ENCODE measurements at places on chromosomes 11 and 22.

DNA sequence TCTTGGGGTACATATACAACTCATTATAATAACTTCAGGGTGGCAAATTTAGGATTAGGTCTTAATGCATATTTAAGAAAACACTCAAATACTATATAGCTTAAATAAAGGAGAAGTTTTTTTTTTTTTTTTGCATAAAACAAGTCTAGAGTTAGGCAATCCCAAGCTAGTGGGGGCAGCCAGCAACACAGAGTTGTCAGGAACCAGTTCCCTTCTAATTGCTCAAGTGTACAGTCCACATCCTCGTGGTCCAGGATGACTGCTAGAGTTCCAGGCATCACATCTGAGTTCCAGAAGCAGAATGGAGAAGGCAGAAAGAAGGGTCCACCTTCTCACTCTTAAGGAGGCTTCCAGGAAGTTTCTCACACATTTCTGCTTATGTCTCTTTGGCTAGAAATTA is 261.9 kb upstream of the PLET1 start:
- DNase-seq, result no peak

DNA sequence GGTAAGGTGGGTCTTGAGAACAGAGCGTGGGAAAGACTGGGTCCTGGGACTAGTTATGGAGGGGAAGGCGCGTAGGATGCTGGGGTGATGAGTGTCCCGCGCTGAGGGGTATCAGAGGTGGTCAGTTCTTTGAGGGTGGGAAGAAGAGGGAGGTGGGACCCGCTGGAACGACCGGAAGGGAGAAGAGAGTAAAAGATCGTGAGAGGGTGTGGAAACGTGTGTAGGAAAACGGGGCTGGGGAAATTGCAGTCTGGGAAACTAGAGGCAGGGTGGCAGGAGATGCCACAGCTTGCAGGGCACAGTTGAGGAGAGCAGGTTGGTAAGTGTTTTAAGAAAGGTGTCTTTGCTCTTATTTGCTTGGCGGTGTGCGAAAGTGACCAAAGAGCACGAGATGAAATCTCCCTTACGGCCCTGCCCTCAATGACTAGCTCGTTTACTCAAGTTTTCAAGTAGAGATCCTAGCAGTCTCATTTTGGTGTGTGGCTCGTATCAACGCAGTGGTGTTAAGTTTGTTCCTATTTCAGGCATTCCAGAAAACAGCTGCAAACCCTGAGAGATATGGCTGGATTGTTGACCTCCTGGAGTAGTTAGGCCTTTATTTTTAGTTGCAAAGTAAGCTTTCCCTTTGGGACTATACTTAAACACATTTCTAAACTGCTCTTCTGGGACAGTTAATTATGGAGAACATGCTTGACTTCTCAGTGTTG is 615 bp downstream of the STT3A start:
- peak; percentile 39 for DNase-seq

DNA sequence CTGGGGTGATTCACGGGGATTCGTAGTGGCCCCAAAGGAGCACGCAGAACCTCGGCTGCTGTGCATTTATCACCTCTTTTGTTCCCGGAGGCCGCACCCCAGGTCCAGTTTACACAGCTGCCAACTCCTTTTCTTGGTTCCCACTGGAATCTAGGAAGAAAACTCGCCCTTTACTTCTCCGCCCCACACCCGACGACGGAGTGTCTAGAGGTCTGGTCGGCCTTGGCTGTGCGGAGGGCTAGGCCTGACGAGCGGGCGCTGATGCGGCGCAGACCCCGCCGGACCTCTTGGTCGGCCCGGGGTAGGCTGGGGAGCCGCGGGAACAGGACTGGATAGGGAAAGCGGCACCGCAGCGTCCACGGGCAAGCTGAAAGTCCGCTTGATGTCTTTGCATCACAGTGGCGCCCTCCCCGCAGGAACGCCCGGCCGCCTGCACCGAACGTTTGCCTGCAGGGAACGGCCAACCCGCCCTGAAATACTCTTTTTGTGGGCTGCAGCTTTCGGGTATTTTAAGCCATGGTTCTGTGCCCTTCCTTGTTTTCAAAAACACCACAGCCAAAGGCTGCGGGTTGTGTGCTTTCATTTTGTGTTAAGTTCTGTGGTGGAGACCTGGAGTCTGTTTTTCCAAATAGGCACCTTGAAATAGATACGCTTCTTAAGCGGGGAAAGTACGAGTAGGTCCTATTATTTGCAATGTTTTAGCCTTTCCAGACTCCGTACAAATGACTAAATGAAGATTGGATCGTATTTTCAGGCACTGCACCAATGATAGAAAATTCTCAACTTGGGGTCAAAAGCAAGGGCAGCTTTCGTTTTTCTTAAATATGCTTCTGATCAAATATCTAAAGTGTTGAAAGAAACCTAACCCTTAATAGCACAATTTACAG is 829 bp upstream of the ZBED5 start:
- no peak for DNase-seq

GRCh38 chr11:8671193-8671612 is 11.3 kb downstream of the TRIM66 start:
- DNase-seq, result no peak

DNA sequence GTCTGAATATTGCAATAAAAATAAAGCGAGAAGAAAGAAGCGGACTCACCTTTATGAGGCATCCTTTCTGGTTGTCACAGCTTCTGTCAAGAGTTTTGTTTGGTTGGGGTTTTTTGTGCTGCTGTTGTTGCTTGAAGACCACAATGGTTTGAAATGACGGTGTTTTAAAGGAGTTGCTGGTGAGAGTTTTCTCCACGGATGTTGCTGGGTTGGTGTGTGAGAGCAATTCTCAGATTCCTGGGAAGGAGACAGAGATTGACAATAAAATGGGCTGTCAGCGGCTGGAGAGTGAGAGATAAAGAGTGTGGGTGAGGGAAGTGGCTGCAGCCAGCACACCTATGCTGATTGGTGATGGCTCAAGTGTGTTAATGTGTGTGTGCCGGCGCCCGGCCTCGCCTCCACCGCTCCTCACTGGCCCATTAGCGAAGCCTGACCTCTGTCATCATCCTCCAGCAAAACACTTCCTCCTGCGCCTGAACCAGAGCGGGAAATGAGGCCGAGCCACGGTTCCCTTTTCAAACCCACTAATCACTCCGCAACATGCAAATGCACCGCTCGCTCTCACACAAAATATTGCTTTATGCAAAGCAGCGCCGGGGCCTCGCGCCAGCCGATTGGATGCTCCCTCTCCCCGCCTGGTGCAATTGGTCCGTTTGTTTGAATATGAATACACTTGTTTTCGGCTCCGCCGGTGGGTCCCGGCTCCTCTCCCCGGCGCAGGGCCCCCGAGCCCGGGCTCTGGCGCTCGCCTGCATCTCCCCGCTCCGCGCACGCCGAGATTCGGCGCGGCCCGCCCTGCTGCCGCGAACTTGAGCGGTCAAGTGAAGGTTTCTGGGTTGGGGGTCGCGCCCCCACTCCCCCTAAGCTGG is at the start of gene PAX6:
PAX6 (minus strand) TSS at position 544 of the 869 bp plus-strand sequence. CDS start 4,911 bp downstream, outside the sequence.
- DNase-seq, result peak; percentile 94

DNA sequence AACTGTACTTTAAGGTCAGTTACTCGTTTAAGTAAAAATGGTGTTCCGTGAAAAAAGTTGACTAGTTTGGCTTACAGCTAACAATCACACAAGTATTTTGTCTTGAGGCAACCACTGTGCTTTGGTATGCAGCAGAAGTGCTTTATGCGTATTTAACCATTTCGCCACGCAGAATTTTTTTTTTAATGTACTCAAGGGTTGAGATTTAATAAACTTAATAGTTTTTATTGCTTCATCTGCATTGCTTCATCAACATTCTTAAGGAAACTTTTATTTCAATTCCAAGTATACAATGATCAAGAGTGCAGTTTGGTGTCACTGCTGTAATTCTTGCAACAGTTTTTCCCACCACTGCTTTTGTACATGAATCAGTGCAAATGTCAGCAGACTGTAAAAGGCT is 66.4 kb downstream of the ZNRF3 start:
- DNase-seq, result no peak

GRCh38 chr11:58788355-58789023 is 56.0 kb downstream of the GLYATL2 start:
- DNase-seq, result peak; percentile 49

Measured in NCI-H748 treated with DMSO at 0.1 percent for 48 hours (cell line).